Activated effector memory CD4-positive, alpha-beta T cell treated with Interleukin-2 at 50 U/mL for 16 hours (primary cell): ENCODE measurements at places on chromosomes 12 and 14.

DNA sequence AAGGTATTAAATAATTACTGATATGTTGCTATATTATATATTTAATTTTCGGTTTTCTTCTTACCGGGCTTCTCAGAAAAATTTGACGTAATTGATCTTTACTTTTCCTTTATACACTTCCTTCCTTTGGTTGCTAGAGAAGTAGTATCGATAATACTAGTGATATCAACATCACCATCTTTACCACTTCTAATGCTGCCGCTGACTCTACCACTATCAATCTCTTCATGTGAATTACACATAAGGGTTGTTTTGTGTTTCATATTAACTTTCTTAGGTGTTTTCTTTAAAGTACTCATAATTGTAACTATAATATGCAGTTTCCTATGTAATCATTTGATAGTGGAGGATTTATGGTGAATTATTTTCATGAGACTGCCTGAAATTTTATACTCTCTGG, 30.9 kb upstream of the KLRF1 start:
- DNase-seq: no peak

- no peak for DNase-seq
Observed at GRCh38 chr14:54591461-54591860, 24.5 kb downstream of the SAMD4A start.

GRCh38 chr14:54606178-54606577, 39.2 kb downstream of the SAMD4A start:
- no peak for DNase-seq

DNA sequence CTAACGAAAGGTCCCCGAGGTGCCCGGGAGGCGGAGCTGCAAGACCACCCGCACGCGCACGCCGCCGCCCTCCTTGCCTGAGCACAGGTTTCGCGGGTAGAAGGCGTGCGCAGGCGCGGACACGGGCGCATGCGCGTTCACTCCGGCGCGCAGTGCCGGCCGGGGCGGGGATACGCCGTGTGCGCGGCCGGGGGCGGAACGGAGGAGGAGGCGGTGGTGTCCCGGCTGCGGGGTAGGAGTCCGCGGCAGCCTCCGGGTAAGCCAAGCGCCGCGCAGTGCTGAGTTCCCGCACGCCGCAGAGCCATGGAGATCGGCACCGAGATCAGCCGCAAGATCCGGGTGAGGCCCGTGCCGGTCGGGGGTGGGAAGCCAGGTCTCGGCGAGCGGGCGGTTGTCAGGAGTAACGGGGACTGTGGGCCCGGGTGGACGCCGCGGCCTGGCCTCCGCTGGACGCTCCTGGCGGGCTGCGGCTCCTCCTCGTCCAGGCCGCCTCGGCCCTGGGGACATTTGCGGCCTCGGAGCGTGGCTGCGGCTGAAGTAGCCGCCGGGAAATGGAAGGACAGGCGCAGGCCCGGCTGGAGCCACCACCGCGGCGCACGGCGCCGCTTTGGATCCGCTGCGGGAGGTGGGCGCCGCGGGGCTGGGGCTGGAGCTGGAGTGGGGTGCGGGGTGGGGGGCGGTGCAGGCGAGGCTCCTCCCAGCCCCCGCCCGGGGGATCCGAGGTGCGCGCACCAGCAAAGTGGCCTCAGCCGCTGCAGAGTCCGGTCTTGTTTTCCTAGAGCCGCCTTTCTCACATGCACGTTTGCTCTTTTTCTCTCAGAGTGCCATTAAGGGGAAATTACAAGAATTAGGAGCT, at the start of gene ZC3H14:
Gene ZC3H14 (plus strand): TSS at position 207 of the 856 bp plus-strand sequence. CDS start 97 bp downstream, at position 304.
- peak; percentile 82 for DNase-seq
